ENCODE measurements at places on chromosomes 7 and 10.

DNA sequence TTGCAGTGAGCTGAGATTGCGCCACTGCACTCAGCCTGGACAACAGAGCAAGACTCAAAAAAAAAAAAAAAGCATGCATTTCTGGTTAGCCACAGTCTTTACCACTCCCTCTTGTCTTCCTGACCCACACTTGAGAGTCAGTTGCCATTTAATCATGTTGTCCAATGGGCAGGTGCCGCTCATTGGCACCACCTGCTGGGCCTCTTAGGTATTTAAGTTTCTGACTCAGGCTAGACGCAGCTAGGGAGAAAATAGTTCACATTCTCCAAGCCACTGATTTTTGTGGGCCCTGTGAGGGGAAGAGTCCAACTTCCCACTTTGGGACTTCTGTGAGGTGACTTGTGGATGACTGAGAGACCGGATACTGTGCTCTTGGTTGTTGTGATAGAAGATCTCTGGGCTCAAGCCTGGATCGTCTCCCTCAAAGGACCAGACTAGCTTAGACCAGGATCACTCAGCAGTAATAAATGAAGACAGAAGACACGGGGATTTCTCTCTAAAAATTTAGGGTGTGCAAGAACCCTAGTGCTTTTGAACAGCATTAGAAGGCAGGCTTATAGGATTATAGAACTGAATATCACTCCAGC, 26.8 kb upstream of the SORCS3 start:
- peak; percentile 11 for DNase-seq

GRCh38 chr10:79563426-79563825, 3.2 kb upstream of the SFTPA2 start:
- no peak for DNase-seq

DNA sequence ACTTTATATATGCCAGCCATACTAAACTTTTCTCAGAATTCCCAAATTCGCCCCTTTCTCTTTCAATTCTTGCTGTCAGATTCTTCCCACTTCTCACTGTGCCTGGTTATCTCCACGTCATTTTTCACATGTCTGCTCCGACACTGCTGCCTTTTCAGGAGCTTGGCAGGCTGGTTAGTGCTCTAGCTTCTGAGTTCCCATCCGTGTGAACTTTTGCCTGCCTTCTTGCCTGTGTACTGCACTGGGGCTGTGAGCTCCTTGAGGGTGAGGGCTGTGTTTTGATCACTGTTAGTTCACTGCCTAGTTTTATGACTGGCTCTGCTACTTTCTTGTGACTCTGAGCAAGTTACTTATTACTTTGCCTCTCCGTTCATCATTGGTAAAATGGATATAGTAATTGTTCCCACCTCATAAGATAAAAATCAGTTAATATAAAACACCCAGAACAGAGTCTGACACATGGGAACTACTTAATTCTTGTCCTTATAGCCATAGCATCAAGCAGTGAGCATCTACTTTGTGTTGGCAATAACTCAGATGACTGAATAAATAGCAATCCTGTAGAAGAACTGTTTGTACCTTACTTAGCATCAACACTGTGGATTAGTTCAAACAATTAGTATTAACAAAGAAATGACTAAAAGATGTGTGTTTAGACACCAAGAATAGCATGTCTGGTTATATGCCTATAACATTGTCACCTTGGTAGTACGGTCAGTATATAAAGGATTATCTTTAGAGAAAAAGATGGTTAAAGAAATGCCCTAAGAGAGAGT, 5.5 kb downstream of the GSTO1 start:
- DNase-seq = no peak

GRCh38 chr10:90675621-90676020, 182.2 kb downstream of the HTR7 start:
- DNase-seq = no peak

- no peak for DNase-seq
Measured at GRCh38 chr10:110258542-110258941, 46.2 kb downstream of the SMNDC1 start.

- DNase-seq = peak; percentile 26
Measured at GRCh38 chr7:121752706-121753105, 120.3 kb upstream of the PTPRZ1 start.

DNA sequence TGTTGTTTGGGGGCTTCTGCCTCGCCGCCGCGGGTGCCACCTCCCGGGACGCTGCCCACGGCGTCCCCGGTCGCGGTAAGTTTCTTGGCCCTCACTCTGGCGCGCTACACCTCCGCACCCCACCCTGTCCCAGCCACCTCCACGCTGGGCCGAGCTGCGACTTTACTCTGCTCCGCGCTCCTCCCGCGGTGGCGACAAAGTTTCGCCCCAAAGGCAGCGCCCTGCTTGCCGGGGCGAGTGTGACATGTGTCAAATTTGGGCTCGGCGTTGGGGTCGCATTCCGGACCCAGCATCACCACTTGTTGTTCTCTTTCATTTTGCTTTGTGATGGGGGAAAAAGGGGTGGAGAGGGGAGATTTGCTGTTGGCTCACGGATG, 167.7 kb upstream of the PPP1R3A start:
- DNase-seq = peak; percentile 62

DNA sequence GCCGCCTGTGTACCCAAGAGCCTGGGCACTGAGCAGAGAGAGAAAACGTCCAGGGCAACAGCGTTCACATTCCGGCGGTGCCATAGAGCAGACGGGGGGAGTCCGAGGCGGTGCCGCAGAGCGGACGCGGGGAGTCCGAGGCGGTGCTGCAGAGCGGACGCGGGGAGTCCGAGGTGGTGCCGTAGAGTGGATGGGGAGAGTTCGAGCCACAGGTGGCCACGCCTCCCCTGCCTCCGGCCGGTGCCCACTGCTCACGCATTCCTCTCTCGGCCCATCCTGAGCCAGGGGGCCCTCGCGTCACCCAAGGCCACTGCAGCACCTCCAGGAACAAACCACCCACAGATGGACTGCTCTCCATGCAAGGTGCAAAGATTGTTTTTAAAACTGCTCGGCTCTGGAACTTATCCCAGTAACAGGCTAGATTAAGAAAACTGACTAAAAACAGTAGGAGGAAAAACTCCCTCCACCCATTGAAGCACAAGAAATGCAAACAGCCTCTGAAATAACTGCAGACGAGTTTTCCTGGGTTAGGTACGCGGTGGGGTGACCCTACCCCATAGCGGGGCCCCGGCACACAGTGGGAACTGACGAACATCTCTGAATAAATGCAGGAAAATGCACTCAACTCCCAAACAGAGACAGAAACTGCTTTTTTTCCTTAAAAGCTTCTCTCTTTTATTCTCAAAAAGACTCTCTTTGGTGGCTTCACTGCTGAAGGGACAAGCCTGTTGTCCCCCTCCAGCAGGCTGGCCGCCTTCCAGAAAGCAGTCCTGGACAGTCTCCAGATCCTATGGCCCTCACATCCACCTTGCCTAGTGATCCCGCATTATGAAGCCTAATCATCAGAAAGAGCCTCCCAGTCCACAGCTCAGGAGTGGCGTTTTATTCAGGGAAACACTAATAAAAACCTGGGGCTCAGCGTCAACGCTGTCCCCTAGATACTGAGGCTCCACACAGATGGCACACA, 55.9 kb downstream of the DIP2C start:
- no peak for DNase-seq

DNA sequence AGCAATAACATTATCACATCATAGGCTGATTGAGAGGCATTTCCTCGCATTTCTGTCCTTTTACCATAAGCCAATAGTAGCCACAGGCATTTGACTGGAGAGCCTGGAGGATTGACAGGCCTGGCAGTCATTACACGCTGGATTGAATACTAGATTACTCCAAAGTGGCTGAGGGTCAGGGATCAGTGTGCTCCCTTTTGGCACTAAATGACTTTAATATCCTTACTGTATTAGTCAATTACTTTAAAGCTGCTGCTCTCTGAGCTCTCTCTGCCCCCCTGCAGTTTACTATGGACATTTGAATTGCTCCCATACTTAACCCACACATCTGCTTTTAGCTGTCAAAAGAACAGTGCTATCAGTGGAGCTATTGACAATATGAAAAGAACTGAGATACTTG, 302.0 kb downstream of the TFEC start:
- DNase-seq = peak; percentile 17

DNA sequence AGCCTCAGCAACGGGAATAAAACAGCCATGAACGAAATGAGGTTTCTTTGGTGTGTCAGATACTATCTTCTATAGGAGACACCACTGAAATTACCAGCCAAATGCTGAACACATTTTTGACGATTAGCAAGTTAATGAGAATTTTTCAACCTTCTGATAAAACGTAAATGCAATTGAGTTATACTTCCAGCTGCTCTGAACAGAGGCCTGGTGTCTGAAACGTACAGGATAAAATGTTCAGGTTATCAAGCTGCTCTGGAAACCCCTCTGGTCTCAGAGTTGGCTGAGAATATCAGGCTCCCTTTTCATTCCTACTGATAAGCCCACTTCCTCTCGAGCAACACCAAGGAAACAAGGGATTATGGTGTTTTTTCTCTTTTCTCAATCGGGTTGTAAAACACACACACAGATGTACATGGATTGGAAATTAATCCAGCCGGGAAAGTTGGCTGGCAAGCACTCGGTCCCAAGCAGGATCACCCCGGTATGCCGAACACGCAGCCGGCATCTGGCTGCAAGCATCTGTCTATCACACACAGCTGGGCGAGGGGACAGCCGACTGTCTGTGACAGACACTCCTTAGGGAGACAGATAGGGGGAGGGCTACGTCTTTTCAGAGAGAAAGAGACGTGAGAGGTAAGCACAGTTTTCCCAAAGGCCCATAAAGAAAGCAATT, 171.8 kb downstream of the PRKAG2 start:
- peak; percentile 32 for DNase-seq

- DNase-seq = peak; percentile 20
Measured at GRCh38 chr10:102814873-102815661, 22.1 kb downstream of the CYP17A1 start.

- no peak for DNase-seq
Measured at GRCh38 chr10:35215107-35215506, 88.5 kb downstream of the CREM start.

GRCh38 chr7:48274662-48275061, 103.4 kb downstream of the ABCA13 start:
- DNase-seq = no peak

- no peak for DNase-seq
Measured at GRCh38 chr7:24409431-24410024, 125.5 kb downstream of the NPY start.

DNA sequence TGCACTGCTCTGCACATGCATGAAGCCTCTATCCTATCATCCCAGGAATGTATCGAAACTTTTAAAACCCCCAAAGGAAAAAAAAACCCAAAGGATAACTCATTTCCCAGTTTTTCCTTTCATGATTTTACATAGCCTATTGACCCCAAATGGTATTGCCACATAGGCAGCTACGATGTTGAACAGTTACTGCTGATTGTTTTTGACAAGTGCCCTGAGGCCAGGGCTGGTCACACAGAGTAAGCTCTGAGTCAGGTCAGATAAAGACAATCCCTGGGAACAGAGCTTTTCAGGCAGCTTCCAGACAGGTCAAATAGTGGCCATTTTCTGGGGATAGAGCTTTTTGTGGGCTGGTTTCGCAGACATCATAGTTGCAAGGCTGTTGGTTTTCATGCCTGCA, 52.1 kb downstream of the MYL10 start:
- no peak for DNase-seq
